ENCODE measurements at places on chromosomes 2 and 18. TPM values are rescaled to one million over a fixed set of nuclear protein-coding genes. Genes with fewer than 3 reads are reported as not detected.

The COL4A4 gene
- not detected for total RNA-seq

- no peak for DNase-seq
Observed at GRCh38 chr18:35618696-35619095, 37.2 kb downstream of the GALNT1 start.

GRCh38 chr2:233690444-233690843, 2.2 kb upstream of the UGT1A6 start:
- DNase-seq, result no peak

DNA sequence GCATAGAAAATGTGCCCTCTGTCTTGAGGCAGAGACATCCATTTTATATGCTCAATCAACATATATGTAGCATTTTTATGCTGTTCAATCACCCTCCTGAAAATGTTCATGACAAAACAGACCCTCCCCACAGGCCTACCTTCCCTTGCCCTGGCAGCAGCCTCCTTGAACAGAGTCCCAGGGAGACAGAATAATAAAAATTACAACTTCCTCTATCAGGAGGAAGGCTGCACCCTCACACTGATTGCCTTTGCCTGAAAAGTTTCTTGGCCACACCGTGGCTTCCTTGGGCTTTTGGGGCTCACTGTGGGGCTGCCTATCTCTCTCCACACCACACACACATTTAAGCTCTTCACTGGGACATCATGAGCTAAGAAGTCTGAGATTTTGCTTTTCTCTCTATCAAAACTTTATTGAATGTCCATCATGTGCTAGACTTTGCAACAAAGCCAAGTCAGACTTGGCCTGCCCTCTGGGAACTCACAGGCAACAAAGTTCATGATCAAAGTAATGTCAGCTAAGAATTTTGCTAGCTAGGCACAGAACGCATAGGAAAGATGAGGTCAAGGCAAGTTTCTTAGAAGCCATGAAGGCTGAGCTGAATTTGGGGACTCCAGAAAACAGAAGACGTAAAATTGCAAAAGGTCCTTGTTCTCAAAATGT, 101.6 kb downstream of the BCL2L11 start:
- no peak for DNase-seq

Measured in activated CD4-positive, alpha-beta T cell treated with anti-CD3 and anti-CD28 coated beads for 36 hours (primary cell).